Fibroblast of skin of back (primary cell): ENCODE measurements at places on chromosomes 2 and 18.

GRCh38 chr2:127347734-127348392, 39.9 kb downstream of the MAP3K2 start:
- DNase-seq = no peak

- DNase-seq = no peak
These were observed 18.7 kb downstream of the C18orf63 start for GRCh38 chr18:74334242-74334893.

GRCh38 chr18:35174093-35174731, 66.6 kb upstream of the ZNF397 start:
- DNase-seq = no peak

DNA sequence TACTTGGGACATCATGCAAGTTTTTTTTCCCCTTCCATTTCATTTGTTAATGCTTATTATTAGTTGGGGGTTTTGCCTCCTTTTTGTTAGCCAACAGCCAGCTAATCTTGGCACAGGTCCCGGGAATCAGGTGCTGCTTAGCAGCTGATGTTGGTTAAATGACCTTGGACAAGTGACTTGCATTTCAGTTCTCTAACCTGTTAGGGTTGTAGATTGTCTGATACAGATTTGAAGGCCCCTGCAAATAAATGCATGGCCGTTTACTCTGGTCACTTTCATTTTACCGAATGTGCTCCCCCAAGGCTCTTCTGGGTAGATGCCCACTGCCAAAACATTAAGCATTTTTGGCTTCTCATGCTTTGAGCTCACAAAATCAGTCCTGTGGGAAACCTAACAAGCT, 120.9 kb downstream of the SPTBN1 start:
- no peak for DNase-seq

DNA sequence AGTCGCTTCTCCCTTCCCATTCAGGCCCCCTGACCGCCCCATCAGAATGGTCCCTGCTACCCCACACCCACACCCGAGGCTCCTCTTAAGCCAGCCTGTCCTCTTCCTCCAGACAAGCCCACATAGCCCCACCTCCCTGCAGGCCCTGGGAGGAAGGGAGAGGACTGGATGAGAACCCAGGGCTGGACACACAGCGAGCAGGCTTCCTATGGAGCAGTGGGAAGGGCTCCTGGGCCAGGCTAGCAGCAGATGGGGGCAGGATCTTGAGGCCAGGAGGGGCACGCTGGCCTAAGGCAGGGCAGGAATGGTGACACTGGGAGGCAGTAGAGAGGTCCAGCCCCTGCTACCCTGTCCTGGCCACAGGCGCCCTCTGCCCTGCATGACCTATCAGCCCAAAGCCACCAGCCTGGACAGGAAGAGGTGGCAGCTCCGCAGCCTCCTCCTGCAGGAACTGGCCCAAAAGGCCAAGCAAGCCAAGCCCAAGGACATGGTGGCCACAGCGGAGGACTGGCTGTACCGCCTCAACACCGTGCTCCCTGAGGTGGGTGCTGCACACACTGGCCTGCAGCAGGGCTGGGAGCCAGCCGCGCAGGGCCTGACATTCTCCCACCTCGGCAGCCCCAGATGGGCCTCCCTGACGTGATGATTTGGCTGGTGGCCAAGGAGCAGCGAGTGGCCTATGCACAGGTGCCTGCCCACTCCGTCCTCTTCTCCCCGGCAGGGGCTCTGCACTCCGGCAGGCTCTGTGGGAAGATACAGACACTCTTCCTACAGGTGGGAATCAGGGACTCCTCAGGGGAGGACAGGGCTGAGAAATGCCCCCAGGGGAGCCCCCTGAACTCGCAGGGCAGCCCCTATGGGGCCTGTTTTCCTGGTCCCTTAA, 43.3 kb downstream of the FER1L5 start:
- DNase-seq = peak; percentile 13

- DNase-seq = peak; percentile 50
These were observed 107.6 kb upstream of the CYRIA start for GRCh38 chr2:16773080-16773713.

GRCh38 chr2:3038636-3039035, 339.0 kb downstream of the EIPR1 start:
- no peak for DNase-seq

DNA sequence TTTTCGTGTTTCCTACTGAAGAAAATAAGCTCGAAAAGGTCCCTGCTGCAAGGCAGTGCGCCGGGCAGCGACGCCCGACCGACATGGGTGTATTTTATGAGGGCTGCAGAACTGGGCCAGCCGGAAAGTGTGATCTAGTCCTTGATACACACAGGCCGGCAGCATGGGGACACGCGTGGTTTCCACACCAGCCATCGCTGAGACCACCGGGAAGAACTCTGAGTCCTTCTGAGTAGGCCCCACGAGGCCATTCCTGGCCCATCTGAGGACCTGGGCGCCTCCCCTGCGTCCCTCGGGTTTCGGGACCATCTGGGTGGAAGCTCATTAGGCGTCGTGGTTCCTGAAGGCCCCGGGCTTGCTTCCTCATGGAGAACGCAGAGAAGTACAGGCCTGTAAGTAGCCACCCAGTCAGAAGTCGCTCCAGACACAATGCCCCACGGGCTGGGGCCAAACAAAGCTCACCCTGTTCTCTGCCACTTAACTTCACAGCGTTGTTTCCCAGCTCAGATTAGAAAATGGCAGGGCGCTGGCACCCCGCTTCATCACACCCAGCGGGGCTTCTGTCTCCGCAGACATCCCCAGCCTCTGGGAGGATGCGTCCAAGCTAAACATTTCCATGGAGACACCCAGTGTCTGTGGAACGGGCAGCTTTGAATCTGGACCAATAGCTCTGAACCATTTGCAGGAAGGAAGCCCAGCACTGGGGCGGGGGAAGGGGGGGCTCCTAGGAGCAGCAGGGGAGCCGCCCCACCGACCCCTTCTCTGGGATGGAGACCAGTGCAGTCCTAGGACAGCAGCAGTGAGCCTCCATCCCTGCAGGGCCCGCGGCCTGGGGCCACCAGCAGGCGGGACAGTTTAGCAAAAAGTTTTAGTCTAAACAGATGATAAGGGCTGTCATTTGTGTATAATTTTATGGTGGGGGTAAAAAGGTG, 2.4 kb downstream of the NFATC1 start:
- no peak for DNase-seq
